ENCODE measurements at places on chromosomes 6 and 20. TPM values are rescaled to one million over a fixed set of nuclear protein-coding genes. Genes with fewer than 3 reads are reported as not detected.
A peak's percentile ranks its signal among the peaks of the same experiment; 100 is the strongest.

GRCh38 chr6:83952830-83953229 is 80.7 kb upstream of the MRAP2 start:
- no peak overlapping the region for H3K27ac ChIP-seq
- peaks cover 22% of the 10 kb centered on the region for H3K4me1 ChIP-seq
- no peak for DNase-seq
- H3K27me3 ChIP-seq = no peaks in the 10 kb centered on the region
- H3K36me3 ChIP-seq = no peaks in the 10 kb centered on the region
- H3K4me3 ChIP-seq = no peak overlapping the region

DNA sequence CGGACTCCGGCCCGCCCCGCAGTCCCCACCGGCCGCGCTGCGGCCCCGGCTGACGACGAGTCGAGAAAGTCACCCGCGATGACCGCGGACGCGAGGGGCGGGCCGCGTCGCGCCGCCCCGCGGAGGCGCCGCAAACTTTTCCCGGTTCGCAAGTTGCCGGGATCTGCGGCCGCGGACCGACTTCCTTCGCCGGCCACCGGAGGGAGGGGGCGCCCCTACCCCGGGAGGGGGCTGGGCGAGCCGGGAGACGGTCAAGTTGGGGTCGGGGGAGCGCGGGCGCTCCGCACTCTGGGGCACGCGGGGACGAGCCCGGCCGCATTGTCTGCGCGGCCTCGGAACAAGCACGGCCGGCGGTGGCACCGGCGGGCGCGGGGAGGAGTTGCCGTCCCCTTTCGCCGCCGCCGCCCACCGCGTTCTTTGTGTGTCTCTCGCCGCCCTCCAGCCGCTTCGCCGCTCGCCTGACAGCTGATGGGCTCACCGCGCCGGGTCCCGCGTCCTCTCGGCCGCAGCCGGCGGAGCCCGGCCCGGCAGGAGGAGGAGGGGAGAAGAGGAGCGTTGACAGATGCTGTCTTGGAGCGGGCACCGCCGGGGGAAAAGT is 131.6 kb downstream of the OGFRL1 start:
- H3K27me3 ChIP-seq = no peaks in the 10 kb centered on the region
- H3K4me3 ChIP-seq = no peak overlapping the region
- no peaks in the 10 kb centered on the region for H3K4me1 ChIP-seq
- H3K36me3 ChIP-seq = no peaks in the 10 kb centered on the region

DNA sequence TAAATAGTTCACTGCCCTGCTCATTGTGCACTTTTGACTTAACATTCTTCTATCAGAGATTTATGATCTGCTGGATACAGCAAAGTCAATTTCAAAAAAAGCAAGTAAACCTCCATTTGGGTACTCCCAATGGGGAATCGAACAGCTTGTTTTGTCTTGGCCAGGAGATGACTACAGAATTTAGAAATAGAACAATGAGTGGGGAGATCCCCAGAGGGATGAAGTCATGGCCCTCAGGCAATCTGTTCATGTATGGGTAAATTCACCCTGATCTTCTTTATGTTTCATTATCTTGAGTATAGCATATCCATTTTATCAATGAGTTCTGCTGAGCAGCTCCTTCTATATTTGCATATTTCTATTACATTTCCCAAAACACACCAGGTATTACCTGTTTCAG is 1681.9 kb downstream of the HACE1 start:
- H3K27ac ChIP-seq = no peak overlapping the region
- H3K27me3 ChIP-seq = no peaks in the 10 kb centered on the region
- H3K4me3 ChIP-seq = no peak overlapping the region
- H3K36me3 ChIP-seq = no peaks in the 10 kb centered on the region

DNA sequence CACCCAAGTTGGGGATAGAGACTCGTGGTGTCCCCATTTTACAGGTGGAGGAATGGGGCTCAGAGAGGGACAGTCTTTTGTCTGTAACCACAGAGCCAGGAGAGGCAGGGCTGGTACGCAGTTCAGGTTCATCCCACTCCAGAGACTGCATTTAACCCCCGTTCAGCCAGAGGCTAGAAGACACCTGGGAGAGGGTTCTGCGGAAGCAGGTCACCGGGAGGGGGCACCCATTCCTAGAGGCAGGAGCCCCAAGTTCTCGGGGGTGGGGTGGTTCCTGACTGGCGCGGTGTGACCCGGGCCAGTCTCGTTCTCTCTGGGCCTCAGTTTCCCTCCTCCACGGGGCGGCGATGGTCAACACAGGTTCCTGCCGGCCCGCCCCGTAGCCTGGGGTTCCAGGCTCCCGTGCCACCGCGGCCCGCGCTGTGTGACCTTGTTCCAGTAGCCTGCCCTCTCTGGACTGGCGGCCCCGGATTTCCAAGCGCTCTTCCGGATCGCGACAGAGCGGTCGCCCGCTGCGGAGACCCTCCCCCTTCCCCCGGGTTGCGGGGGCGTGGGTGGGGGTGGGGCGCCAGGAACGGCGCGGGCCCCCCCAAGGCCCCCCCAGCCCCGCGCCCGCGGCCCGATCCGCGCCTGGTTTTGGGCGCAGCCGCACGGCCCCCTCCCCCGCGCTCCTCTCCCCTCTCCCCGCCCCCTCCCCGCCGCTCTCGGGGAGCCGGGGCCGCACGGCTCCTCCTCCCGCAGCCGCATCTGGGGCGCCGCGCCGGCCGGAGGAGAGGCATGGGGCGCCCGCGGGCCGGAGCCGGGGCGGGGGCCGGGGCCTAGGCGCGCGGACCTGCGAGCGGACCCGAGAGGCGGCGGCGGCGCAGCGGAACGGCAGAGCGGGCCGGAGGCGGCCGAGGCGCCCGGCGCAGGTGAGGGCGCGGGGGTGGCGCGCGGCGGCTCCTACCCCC is at the start of gene DLGAP4:
Gene DLGAP4, plus strand, starts transcription at position 738 of the 950 bp plus-strand sequence. CDS start 125,379 bp downstream, outside the sequence.
- no peak for DNase-seq
- H3K27me3 ChIP-seq = peaks cover 16% of the 10 kb centered on the region
- peaks cover 5% of the 10 kb centered on the region for H3K4me1 ChIP-seq
- no peaks in the 10 kb centered on the region for H3K36me3 ChIP-seq
- H3K4me3 ChIP-seq = no peak within 1 kb of the TSS

- peaks cover 22% of the 10 kb centered on the region for H3K4me1 ChIP-seq
- no peak for DNase-seq
- no peaks in the 10 kb centered on the region for H3K36me3 ChIP-seq
- no peak overlapping the region for H3K4me3 ChIP-seq
- no peaks in the 10 kb centered on the region for H3K27me3 ChIP-seq
- H3K27ac ChIP-seq = peak overlapping the region; percentile 14
Measured at GRCh38 chr6:11042025-11042749, 1.9 kb downstream of the ELOVL2 start.

The RNF114 gene
- total RNA-seq = 146 TPM

DNA sequence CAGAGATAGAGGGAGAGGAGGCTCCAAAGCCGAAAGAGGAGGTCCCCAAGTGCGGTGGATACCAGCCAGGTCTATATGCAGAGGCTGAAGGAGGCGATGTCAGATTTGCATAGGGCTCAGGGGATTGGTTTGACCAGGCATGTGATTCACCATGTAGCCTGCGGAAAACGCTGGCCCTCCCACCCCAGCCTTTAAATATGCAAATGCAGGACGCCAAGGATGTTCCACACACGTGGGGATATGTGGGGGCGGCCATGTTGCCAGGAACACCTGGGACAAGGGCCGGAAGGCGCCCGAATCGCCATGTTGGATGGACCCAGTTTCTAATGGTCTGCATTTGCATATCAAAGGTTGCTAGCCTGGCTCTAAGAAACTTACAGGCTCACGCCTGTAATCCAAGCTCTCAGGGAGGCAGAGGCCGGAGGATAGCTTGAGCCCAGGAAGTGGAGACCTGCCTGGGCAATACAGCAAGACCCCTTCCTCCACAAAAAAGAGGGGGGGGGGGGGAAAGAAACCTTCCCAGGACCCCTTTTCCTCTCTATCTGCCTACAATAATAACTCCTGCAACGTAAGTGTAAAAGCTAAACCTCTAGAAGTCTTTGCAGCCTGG is 110.5 kb downstream of the TULP4 start:
- no peak overlapping the region for H3K4me3 ChIP-seq
- DNase-seq = no peak
- no peak overlapping the region for H3K27ac ChIP-seq
- H3K27me3 ChIP-seq = no peaks in the 10 kb centered on the region

DNA sequence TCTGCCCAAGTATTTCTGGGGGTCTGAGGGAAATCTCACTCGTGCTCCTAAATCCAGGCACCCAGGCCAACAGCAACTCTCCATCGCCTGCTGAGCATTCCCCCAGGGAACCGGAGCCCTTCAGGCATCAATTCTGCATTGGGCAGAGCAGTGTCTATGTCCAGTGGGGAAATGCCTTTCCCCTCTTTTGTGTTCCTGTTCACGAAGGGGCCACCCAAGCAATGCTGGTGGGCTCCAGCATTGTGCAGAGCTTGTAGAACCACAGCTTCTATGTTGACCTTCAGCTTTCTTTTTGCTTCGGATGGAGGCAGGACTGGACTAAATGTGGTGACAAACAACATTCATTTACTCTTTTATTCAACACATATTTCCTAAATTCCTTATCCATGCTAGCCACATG is 27.2 kb upstream of the DDR1 start:
- no peak for DNase-seq
- H3K4me3 ChIP-seq = no peak overlapping the region
- H3K4me1 ChIP-seq = peaks cover 16% of the 10 kb centered on the region
- no peak overlapping the region for H3K27ac ChIP-seq
- H3K36me3 ChIP-seq = no peaks in the 10 kb centered on the region

- H3K4me3 ChIP-seq = no peak overlapping the region
- no peaks in the 10 kb centered on the region for H3K27me3 ChIP-seq
- no peaks in the 10 kb centered on the region for H3K4me1 ChIP-seq
- no peak for DNase-seq
- H3K36me3 ChIP-seq = no peaks in the 10 kb centered on the region
Measured at GRCh38 chr6:18368277-18369105, 18.7 kb upstream of the RNF144B start.

DNA sequence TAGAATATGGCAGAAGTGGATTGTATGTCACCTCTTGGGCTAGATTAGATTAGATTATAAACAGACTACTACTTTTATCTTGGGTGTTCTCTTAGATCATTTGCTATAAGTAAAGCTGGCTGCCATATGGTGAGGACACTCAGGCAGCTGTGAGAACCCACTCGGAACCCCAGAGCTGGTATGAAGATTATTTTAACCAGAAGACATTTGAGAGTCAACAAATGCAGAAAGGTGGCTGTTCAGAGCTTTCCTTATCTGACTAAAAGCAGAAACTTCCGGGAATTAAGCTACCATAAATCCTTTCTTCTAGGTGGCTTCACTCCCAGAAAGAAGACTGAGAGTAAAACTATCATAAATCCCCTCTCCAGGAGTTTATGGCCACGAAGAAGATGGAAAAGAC is 91.9 kb downstream of the RNGTT start:
- DNase-seq = no peak
- no peaks in the 10 kb centered on the region for H3K36me3 ChIP-seq
- H3K4me1 ChIP-seq = 0 out of 2 replicates have a peak, but pooled peaks cover 3% of the 10 kb centered on the region
- H3K27me3 ChIP-seq = no peaks in the 10 kb centered on the region
- no peak overlapping the region for H3K4me3 ChIP-seq

DNA sequence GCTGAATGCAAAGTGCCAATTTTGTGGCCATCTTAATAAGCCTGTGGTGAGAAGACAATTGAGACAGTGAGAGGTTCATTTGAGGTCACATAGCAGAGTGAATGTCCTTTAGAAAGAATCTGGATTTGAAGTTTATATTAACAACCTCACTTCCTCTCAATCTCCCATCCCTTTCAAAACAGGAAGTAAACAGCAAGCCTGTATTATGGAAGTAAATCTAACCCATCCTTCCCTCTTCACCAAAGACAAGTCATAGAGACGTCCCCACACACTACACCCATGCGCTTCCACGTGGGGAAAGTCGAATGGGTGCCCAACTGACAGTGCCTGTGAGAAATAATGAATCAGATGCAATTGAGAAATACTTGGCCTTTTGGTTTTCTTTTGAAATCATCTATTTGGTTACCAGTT is 28.8 kb upstream of the CCND3 start:
- H3K4me1 ChIP-seq = peaks cover 16% of the 10 kb centered on the region
- H3K4me3 ChIP-seq = no peak overlapping the region
- no peaks in the 10 kb centered on the region for H3K36me3 ChIP-seq
- H3K27ac ChIP-seq = no peak overlapping the region
- no peaks in the 10 kb centered on the region for H3K27me3 ChIP-seq
- DNase-seq = no peak

- no peak overlapping the region for H3K27ac ChIP-seq
- no peak for DNase-seq
- H3K36me3 ChIP-seq = no peaks in the 10 kb centered on the region
- no peaks in the 10 kb centered on the region for H3K27me3 ChIP-seq
- no peaks in the 10 kb centered on the region for H3K4me1 ChIP-seq
Measured at GRCh38 chr6:37004044-37004980, 1.1 kb upstream of the FGD2 start.

DNA sequence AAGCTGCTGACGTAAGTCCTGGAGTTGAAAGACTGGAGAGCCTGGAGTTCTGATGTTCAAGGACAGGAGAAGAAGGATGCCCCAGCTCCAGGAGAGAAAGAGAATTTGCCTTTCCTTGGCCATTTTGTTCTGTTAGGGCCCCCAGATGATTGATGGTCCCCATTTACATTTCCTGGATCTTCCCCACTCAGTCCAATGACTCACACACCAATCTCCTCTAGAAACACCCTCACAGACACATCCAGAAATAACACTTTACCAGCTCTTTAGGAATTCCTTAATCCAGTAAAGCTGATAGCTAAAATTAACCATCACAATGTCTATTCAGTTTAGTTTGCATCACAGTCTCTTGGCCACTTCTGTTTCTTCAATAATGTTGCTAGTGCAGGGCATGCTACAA is 260.2 kb upstream of the IRAK1BP1 start:
- H3K4me3 ChIP-seq = no peak overlapping the region
- no peaks in the 10 kb centered on the region for H3K4me1 ChIP-seq
- H3K27me3 ChIP-seq = no peaks in the 10 kb centered on the region
- DNase-seq = no peak
- no peaks in the 10 kb centered on the region for H3K36me3 ChIP-seq

DNA sequence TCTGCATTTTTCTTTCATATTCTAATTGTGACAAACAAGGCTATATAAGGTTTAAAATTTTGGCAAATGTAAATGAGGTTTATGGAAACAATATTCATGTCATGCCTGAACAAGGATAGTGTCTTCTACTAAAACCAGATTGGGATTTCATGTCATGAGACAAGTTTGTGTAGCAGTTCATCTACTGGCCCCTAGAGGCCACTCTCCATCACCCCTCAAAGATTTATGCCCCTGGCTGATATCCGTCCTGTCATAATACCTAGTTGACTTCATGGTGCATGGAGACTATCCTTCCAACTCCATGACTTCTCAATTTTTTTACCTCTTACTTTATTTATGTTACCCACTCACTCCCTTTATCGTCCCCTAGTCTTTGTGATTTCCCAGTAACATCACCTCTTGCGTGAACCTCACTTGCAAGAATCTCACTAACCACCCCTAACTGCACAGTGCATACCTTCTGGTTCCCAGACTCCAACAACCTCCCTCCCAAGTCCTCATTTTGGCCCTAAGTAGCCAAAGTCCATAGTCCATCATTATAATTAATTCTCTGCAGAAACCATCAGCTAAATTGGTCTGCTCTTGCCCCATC is 179.8 kb downstream of the TASP1 start:
- no peaks in the 10 kb centered on the region for H3K27me3 ChIP-seq
- no peak overlapping the region for H3K27ac ChIP-seq
- H3K36me3 ChIP-seq = no peaks in the 10 kb centered on the region
- H3K4me1 ChIP-seq = no peaks in the 10 kb centered on the region
- no peak overlapping the region for H3K4me3 ChIP-seq
- DNase-seq = no peak

GRCh38 chr6:138109042-138109997 is 2.1 kb upstream of the PERP start:
- no peaks in the 10 kb centered on the region for H3K27me3 ChIP-seq
- peak overlapping the region; percentile 33 for H3K27ac ChIP-seq
- no peaks in the 10 kb centered on the region for H3K36me3 ChIP-seq
- peak; percentile 55 for DNase-seq
- no peak overlapping the region for H3K4me3 ChIP-seq
- peaks cover 8% of the 10 kb centered on the region for H3K4me1 ChIP-seq

- no peaks in the 10 kb centered on the region for H3K36me3 ChIP-seq
- no peak overlapping the region for H3K27ac ChIP-seq
- H3K27me3 ChIP-seq = no peaks in the 10 kb centered on the region
- no peak for DNase-seq
Measured at GRCh38 chr6:26309731-26310142, 55.3 kb upstream of the BTN3A2 start.

The FAM83D gene
- total RNA-seq = 86.3 TPM

Measured in Caco-2 (cell line).